ENCODE measurements at places on chromosomes 13 and 19.
A peak's percentile ranks its signal among the peaks of the same experiment; 100 is the strongest.

GRCh38 chr19:49602806-49603205 is 11.8 kb downstream of the PRR12 start:
- DNase-seq: no peak

DNA sequence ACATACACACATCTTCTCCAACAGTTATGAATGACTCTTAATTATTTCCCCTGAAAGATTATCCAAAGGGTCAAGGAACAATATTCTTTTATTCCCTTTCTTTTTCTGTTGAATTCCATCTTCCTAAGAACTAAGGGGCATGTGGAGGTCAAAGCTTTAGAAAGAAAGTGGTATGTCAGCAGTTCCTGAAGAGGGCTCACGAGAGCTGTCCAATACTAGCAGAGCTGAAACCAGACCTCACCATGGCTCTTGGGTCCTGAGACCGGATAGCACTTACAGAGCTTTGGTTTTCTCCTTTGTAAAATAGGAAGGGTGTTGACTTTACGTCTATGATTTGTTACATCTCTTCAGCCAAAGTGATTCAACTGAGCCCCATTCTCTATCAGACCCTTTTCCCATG is 109.8 kb upstream of the FREM2 start:
- no peak for DNase-seq

GRCh38 chr19:6811906-6812305 is 39.4 kb downstream of the VAV1 start:
- DNase-seq: no peak

DNA sequence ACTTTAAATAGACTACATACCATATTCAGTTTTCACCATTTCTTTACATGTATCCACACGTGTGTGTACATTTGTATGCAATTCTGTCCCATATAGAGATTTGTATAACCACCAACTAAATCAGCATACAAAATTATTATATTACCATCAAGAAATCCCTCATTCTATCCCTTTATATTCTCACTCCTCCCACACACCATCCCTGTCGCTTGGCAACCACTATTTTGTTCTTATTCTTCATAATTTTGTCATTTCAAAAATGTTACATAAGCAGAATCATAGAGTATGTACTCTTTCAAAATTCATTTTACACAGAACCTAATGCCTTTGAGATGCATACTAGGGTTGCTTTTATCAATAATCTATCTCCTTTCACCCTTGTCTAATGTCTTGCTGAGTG is 740.5 kb downstream of the SLITRK5 start:
- DNase-seq: no peak

GRCh38 chr19:8666814-8667405 is 31.7 kb downstream of the ACTL9 start:
- no peak for DNase-seq

- no peak for DNase-seq
These were observed 16.5 kb downstream of the ELF1 start for GRCh38 chr13:41002606-41003005.

- DNase-seq: peak; percentile 57
These were observed 2.5 kb downstream of the LDLR start for GRCh38 chr19:11091703-11092153.

GRCh38 chr19:18610556-18611326 is 1.9 kb upstream of the TMEM59L start:
- no peak for DNase-seq

- no peak for DNase-seq
These were observed 878.6 kb upstream of the PCDH20 start for GRCh38 chr13:62294244-62294643.

GRCh38 chr13:32838945-32839344 is 177.3 kb upstream of the KL start:
- DNase-seq: no peak

- DNase-seq: no peak
These were observed 1.4 kb upstream of the FREM2 start for GRCh38 chr13:38685431-38685830.

DNA sequence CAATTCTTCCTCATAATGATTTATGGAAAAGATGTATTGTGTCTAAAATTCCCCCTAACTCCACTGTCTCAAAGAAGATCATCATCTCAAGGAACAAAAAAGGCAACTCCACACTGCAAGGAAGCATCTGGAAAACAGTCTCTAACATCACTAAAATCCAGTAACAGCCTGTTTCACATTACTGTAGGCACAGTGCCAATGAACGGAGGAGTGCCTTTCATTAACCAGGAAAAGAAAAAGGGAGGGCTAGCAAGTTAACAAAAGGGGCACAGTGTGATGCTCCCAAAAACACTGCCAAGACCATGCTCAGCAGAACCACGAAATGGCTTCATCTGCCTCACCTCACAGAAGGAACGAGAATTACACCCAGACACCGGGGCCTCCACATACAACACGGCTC is 8.5 kb downstream of the TMTC4 start:
- DNase-seq: no peak

DNA sequence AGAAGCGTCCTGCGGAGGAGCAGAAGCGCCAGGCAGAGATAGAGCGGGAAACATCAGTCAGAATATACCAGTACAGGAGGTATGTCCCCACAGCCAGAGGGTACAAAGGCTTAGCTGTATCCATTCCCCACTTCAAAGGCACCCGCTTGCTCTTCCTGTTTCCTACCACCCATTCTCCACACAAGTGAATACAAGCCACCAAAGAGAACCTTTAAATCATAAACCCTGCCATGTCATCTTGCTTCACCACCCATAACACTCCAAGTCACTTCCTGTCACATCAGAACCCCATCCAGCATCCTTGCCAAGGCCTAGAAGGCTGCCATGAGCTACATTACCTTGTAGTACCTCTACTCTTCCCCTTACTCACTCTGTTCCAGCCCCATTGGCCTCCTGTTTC is 205.8 kb downstream of the LMO7 start:
- no peak for DNase-seq
